ENCODE measurements at places on chromosomes 1 and 21.

GRCh38 chr21:35382696-35383095, 333.6 kb upstream of the RUNX1 start:
- no peak for DNase-seq

GRCh38 chr1:150972417-150972940, 2.2 kb downstream of the CERS2 start:
- no peak for DNase-seq

GRCh38 chr1:7954683-7955082, 6.8 kb upstream of the PARK7 start:
- DNase-seq: no peak

GRCh38 chr1:246583056-246583440, 16.8 kb downstream of the CNST start:
- no peak for DNase-seq

Measured in HEK293T (cell line).